ENCODE measurements at places on chromosomes 12 and 14. TPM values are rescaled to one million over a fixed set of nuclear protein-coding genes. Genes with fewer than 3 reads are reported as not detected.

GRCh38 chr12:88036353-88036965 is 7.3 kb upstream of the C12orf50 start:
- no peaks in the 10 kb centered on the region for H3K36me3 ChIP-seq
- H3K4me3 ChIP-seq, result peak overlapping the region; percentile 84
- H3K4me1 ChIP-seq, result no peaks in the 10 kb centered on the region
- DNase-seq, result no peak
- no peak overlapping the region for H3K27ac ChIP-seq

DNA sequence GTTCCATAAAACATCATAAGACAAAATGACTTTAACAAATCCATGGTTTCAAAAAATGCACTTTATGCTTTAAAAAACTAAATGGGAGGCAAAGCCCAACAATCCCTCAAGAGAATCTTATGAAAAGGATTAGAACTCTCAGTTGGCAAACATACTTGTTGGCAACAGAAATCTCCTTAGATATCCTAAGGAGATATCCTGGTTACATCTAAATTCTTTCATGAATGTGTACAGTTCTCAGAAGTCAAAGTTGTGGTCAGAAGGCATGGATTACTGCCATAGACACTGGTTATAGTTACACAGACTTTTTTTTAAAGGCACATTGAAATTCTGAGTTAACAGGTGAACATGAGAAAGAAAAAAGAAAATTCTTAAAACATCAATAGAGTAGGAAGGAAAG is 17.5 kb upstream of the ISM2 start:
- H3K4me3 ChIP-seq, result no peak overlapping the region
- H3K27ac ChIP-seq, result no peak overlapping the region
- H3K4me1 ChIP-seq, result no peaks in the 10 kb centered on the region
- no peaks in the 10 kb centered on the region for H3K27me3 ChIP-seq
- H3K36me3 ChIP-seq, result peaks cover 22% of the 10 kb centered on the region

DNA sequence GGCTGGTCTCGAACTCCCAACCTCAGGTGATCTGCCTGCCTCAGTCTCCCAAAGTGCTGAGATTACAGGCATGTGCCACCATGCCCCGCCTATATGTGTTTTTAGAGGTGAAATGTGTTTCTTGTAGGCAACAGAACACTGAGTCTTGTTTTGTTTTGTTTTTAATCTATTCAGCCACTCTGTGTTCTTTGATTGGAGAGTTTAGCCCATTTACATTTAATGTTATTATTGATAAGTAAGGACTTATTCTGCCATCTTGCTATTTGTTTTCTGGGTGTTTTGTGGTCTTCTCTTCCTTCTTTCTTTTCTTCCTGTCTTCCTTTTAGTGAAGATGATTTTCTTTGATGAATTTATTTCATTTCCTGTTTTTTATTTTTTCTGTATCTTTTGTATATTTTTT is 29.6 kb downstream of the IFNG start:
- no peak for DNase-seq
- no peak overlapping the region for H3K27ac ChIP-seq
- H3K4me3 ChIP-seq, result no peak overlapping the region

GRCh38 chr12:15074351-15074750 is 101.5 kb downstream of the PDE6H start:
- DNase-seq, result no peak
- no peaks in the 10 kb centered on the region for H3K4me1 ChIP-seq
- no peaks in the 10 kb centered on the region for H3K36me3 ChIP-seq
- no peak overlapping the region for H3K4me3 ChIP-seq
- no peak overlapping the region for H3K27ac ChIP-seq
- H3K27me3 ChIP-seq, result no peaks in the 10 kb centered on the region

- no peaks in the 10 kb centered on the region for H3K27me3 ChIP-seq
- no peak for DNase-seq
- no peak overlapping the region for H3K4me3 ChIP-seq
- no peak overlapping the region for H3K27ac ChIP-seq
These were observed 266.7 kb upstream of the AMIGO2 start for GRCh38 chr12:47346251-47347019.

DNA sequence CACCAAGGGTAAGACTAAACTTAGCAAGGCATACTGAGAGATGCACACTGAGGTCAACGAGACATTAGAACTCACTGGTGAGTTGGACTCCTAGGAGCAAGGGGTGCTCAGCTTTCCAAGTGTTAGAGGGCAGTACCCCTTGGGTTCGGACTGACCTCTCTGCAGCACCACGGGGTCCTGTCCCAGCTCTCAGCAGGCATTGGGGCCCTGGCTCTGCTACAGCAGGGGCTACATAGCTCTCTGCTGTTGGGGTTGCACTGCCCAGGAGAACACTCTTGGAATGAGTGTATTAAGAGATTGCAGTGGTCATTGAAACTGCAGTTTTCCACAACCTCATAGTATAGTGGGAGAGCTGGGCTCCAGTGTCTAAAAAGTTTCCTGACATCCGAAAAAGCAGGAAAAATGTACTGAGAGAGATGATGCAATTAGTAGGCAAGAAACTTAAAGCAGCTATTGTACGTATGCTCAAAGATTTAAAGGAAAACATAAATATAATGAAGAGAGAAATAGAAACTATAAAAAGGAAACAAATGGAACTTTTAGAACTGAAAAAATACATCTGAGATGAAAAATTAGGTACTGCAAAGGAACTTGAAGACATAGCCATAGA is 132.5 kb upstream of the MAX start:
- no peak overlapping the region for H3K4me3 ChIP-seq
- peaks cover 20% of the 10 kb centered on the region for H3K4me1 ChIP-seq

Gene CCDC177
- total RNA-seq, result 2.9 TPM

Gene CMA1
- total RNA-seq, result not detected

Gene SYNDIG1L
- total RNA-seq, result 3.0 TPM

Gene SLC6A12
- total RNA-seq, result 1.1 TPM

Gene ABCC9
- total RNA-seq, result not detected
